Upper lobe of right lung (tissue), 1 donor: ENCODE measurements at places on chromosomes 7 and 10. TPM values are rescaled to one million over a fixed set of nuclear protein-coding genes. Genes with fewer than 3 reads are reported as not detected.

DNA sequence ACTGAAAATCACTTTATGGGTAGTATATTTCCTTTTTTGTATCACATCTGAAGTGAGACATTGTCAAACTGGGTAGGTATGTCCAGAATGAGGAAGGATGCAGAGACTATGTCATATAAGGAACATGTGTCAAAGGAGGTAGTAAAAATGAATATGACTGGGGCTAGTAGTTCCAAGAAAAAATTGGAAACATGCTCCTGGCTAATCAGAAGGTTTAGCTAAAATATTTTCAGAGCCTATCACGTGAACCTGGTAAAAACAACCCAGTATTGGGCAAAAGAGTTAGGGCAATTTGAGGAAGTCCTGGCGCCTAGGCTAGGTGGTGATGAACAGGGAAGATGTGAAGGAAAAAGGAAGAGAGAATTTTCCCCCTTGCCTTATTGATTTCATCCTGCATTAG lies 26.4 kb downstream of the ENTPD1 start:
- no peak for DNase-seq

GRCh38 chr10:33314811-33315561 lies 19.5 kb downstream of the NRP1 start:
- DNase-seq: no peak

GRCh38 chr7:50300336-50300735 lies 4.2 kb upstream of the IKZF1 start:
- DNase-seq: no peak

- DNase-seq: no peak
These were observed 140.1 kb downstream of the GLI3 start for GRCh38 chr7:42096681-42097561.

DNA sequence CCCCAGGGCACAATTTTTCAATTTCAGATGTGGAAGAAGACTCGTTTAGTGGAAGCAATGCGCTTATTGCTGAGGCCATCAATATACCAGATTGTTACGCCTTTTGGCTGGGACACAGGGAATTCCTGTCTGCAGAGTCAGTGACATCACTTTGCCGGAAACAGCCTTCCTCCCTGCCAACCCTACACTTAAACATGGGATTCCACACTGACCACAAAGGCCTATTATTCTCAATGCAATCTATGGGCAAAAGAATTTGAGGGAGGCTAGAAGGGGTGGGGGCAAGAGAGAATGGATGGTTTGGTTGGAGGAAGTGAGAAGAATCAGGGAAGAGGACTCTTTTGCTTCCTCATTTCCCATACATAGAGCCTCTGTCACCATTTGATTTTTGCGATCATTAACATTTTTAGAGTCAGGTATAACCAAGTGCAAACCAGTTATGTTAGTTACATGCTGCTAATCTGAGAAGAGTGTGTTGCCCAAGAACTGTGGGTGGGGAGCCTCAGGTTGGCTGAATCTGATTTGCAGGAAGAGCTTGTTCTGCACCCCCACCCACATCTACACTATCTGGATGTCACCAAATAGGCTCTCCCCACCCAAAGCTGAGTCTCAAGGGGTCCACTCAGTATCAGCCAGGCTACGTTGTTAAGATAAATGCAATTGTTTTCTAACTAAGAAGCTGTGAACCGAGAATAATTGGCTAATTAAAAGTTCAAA lies 58.2 kb downstream of the ENTPD1 start:
- DNase-seq: no peak

The SFRP4 gene
- total RNA-seq: 6.7 TPM
